ENCODE measurements at places on chromosomes 2 and 18.

GRCh38 chr18:69408522-69408921, 7.8 kb downstream of the DOK6 start:
- DNase-seq, result no peak

DNA sequence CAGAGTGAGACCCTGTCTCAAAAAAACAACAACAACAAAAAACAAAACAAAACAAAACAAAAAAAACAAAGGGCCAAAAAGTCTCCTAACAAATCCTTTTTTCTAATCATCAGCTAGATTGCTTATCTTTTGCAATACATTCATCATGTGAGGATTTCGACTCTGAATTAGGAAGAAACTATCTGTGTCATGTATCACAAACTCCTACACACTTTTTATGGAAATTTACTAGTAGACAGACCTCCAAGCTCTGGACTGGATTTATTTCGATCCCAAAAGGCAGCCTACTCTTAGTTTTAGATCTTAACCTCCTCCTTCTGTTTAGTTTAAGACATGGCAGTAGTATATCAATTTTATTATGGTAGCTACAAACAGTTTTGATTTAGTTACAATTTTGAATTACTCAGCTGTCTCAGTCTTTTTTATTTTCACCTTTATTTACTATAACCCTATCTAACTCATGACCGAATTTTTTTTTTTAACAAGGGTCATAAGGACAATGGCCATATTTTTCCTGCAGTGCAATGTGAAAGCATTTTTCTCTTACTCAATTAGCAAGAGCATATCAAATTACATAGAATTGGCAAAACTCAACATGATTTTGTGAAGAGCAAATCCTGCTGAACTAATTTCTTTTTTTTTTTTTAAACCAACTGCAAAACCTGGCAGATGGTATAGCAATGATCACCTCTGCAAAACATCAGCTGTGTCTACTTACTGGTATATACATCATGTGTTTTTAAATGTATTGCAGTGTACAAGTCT, 10.7 kb upstream of the CCDC88A start:
- DNase-seq, result no peak

- no peak for DNase-seq
These were observed 114.0 kb upstream of the STON1 start for GRCh38 chr2:48415836-48416515.

- DNase-seq, result no peak
These were observed 144.8 kb downstream of the PLCL1 start for GRCh38 chr2:197949224-197949623.

DNA sequence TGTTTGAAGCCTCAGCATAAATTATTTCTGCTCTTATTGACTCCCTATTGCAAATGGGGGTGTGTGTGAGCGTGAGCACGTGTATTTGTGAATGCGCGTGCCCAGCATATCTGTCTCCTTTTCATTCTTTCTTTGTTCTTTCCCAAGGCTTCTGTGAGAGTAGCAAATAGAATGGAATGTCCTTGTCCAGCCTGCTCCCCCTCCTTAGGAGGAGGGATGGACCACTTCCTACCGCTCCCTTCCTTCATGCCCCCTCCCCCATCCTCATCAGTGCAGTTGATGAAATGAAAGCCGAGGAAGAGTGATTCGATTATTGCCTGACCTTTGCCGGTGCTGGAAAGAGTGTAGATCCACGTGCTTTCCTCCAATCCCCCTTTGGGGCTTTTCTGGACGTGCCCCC, 102.0 kb downstream of the CPO start:
- DNase-seq, result peak; percentile 11

DNA sequence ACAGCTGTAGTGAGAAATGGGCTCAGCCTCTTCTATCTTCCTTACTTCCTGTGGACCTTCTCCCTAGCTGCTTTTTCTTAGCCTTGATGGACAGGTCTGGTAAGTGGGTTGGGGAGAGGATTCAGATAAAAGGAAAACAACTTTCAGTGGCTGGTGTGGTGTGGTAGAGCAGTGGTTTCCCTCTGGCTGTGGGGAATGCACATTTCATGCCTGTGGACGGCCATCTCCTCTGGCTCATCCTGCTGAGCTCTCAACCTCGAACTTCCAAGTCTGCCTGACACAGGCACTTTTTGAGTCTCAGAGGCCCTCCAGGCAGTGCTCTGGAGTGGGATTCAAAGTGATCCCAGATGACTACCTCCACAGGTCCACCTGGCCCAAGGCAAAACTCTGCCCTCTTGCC, 38.6 kb upstream of the ACADL start:
- DNase-seq, result no peak

DNA sequence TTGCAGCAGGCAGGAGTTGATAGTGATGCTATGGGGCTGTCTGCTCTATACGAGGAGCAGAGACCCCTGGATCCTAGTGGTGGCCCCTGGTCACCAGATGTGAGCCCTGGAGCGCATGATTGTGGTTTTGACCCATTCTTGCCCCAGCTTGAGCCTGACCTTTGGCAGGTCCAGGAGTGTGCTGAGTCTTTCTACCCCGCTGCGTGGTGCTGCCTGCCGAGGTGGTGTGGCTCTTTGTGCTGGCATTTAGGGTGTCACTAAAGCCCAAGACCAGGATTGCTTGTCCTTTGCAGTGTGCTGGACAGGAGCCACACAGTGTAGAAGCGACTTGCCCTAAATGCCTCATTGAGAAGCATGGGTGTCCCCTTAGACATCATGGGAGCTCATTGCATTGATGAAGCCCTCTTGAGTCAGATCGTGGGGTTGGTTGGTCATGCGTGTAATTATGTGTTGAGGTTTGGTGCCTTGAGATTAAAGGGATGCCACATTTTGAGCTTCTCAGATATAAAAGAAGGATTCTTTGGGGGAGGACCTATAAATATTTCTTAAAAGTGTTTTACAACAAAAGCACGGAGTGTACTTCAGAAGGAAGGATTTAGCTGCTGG, 88.3 kb downstream of the AGAP1 start:
- no peak for DNase-seq

GRCh38 chr2:33111002-33111446, 164.3 kb downstream of the LTBP1 start:
- DNase-seq, result peak; percentile 86

DNA sequence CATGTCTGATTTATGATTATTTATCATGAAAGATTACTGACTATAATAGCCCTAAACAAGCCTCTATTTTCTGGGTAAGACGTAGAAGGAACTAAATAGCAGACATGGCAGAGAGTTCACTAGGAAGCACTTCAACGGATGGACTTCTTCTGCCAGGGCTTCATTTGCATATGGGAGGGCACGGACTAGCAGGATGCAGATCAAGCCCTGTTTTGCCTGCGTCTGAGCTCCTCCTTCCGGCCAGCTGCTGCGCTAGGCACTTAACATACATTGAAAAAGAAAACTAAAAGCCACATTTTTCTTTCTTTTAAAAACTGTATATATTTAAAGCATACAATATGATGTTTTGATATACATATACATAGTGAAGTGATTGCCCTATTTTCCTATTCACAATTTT, 340.0 kb upstream of the MEX3C start:
- peak; percentile 48 for DNase-seq

GRCh38 chr2:78585871-78586270, 439.6 kb upstream of the REG3G start:
- no peak for DNase-seq

DNA sequence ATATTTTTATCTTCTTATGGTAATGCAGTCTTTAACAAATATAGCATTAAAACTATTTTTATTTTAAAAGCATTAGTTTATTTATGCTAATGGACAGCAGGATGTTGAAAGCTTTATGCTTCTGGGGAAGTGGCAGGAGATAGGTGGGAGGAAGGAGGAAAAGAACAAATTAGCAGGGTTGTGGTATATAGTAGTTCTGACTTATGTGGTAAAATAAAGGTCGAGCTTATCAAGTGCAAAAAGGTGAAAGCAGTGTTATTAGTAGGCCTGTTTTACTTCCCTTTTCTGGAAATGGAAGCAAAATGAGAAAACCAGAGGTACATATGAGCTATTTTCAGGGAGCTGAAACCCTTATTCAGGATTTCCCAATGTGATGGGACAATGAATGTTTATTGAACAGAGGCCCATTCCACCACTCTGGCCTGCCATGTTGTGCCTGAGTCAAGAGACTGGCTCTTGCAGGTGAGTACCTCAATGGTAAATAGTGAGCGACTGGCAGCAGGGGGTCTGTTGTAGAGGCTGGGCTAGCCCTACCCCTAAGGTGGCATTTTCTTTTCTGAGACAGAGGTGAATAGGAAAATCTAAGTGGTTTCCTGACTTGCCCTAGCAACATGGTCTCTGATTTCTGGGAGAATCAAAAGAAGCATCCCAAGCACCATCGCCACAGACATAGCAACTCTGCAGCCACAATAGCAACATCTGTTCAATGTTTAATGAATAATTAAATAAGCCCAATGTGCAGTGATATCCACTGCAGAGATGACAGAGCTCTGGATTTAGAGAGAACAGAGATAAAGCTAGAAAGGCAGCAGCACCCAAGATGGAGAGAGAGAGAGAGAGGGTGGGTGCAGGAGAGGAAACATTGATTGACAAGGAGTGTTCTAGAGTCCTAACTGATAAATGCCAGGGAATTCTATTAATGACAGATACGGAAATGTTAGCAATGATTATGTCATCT, 119.7 kb downstream of the UPP2 start:
- no peak for DNase-seq

DNA sequence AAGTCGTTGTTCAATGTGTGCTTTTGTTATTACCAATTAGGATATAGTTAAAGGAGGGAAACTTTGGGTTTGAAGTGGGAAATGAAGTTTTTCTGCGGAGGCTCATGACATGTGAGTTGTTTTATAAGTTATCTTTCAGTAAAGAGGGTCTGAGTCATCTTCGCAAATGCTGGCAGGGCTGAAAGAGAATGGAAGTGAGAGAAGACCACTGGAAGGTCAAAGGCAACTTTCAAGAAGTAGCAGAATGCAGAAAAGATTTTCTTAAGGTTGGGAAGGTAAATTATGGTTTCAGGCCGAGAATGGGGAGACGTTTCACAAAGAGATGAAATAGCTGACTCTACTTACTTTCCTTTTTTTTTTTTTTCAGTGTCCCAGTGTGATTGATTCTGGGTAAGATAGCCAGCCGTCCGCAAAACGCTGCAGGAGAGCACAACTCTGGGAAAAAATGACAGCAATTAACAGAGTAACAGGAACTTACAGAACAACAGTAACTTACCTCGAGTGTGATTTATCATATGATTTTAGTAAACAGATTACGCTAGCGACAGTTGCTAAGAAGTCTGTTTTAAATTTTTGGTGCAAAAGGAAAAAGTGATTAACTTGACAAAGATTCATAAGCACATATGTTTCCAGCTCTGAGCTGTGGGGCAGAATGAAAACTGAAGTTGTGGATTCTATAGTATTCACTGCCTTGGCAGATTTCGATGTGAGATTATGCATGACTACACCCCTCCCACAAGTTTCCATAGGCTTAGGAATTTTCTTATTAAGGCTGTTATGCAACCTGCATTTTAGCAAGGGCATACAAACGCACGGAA, 46.8 kb upstream of the ACTR3 start:
- DNase-seq, result peak; percentile 89

GRCh38 chr2:238032755-238033337, 28.0 kb upstream of the SCLY start:
- DNase-seq, result no peak

DNA sequence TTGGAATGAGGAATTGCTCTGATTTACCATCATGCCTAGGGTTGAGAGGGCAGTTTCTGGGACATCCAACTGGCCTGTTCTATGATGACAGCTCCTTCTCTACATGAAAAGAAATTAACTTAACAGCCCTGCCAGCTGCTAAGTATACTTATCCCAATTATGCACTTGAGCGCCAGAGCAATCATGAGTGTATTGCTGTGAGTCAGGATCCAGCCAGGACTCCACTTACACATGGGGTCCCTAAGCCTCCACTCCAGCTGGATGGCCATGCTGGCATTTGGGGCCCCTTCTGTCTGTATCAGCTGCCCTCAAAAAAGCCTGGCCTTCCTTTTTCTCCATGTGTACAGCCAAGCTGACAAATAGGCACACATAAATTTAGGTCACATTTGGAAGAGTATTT, 481.9 kb downstream of the TMX3 start:
- DNase-seq, result no peak

- no peak for DNase-seq
These were observed 202.4 kb downstream of the KLHL29 start for GRCh38 chr2:23587341-23587880.

GRCh38 chr2:181779288-181780021, 99.1 kb upstream of the NEUROD1 start:
- peak; percentile 66 for DNase-seq

GRCh38 chr2:86461042-86461743, 20.0 kb downstream of the KDM3A start:
- DNase-seq, result no peak

DNA sequence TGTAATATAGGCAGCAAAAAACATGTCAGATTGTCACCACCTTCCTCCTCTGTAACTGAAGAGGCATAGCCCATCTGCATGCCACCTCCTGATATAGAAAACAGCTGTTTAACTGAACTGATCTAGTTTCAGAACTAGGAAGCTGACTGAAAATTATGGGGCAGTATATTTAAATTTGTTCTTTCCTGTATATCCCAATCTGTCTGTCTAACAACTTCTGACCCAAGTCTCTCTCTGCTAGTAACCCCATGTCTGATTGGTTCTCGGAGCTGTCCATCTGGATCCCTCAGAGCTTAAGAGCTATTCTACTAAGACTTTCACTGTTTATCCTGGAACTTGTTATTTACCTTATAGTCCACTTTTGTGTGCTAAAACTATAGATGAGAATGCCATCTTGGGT, 68.2 kb upstream of the SLC35G4 start:
- peak; percentile 36 for DNase-seq

DNA sequence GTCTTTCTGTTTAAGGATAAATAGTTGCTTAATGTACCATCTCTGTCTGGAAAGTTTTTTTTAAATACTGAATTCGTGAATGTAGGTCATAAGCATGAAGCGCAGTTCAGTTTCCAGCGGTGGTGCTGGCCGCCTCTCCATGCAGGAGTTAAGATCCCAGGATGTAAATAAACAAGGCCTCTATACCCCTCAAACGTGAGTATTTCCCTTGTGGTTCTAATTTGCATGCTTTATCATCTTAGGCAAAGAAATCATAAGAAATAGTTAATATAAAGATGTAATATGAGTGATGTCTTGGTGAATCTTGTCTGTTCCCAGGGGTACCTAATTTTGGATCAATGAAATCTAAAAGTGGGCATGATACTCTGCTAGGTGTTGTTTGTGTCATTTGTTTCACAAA, 1.5 kb downstream of the NDC80 start:
- peak; percentile 13 for DNase-seq

GRCh38 chr18:2897448-2898185, 50.8 kb downstream of the EMILIN2 start:
- DNase-seq, result no peak

- DNase-seq, result peak; percentile 15
These were observed 235.6 kb upstream of the CDH2 start for GRCh38 chr18:28412521-28412920.

- DNase-seq, result no peak
These were observed 246.8 kb downstream of the RAD51AP2 start for GRCh38 chr2:17271416-17271815.

- DNase-seq, result peak; percentile 53
These were observed 175.7 kb downstream of the SOCS6 start for GRCh38 chr18:70464343-70465114.

- peak; percentile 93 for DNase-seq
These were observed 39.1 kb downstream of the FN1 start for GRCh38 chr2:215396595-215397313.

GRCh38 chr2:55159037-55159651, 72.9 kb downstream of the CLHC1 start:
- no peak for DNase-seq

Data from amniotic epithelial cell (primary cell).